ENCODE measurements at places on chromosomes 3 and 15.

DNA sequence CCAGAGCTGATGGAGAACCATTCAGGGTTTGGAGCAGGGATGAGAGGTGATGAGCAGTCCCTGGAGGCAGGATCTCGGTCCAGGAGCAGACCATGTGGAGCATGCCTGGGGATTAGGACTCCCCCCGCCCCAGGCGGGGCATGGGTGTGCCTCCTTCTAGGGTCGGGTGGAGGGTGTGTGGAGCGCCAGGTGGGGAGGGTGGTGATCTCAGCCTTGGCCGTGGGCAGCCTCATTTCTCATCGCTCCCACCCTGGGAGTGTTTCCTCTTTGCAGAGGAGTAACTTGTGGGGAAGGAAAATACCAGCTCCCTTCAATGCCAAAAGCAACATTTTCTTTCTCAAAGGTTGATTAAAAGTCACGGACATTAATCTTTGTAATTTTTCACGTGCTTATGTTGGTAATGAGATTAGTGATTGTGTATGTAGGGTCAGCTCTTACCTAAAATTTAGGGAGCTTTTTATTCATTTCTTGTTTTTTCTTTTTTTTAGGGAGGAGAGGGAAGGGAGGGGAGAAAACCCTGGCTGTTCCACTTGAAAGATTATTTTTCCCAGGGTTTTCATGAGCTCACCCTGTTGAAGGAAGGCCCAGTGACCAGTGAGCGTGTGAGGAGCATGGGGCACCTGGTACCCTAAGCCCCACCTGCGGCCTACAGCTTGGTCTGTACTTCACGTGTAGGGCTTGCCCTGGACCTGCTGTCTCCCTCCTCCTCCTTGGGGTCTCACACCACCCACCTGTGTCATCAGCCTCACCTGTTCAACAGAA is 11.0 kb downstream of the FBLN2 start:
- no peak for DNase-seq

GRCh38 chr15:65963911-65964482 is 94.7 kb downstream of the RAB11A start:
- DNase-seq, result no peak

DNA sequence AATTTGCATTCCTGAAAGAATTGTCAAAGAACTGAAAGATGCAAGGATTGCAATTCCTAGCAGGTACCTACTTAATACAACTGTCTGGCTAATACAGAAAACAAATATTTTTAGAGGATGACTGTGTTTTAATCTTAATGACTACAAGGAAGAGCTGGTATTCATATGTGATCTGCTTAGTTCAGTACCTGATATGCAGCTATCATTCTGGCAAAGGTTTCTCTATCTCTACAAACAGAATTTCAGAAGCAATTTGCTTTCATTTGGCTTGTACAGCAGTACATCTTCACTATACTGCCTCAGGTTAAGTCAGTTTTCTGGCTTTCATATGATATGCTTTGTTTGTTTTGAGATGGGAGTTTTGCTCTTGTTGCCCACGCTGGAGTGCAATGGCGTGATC is 51.3 kb downstream of the TBL1XR1 start:
- no peak for DNase-seq

DNA sequence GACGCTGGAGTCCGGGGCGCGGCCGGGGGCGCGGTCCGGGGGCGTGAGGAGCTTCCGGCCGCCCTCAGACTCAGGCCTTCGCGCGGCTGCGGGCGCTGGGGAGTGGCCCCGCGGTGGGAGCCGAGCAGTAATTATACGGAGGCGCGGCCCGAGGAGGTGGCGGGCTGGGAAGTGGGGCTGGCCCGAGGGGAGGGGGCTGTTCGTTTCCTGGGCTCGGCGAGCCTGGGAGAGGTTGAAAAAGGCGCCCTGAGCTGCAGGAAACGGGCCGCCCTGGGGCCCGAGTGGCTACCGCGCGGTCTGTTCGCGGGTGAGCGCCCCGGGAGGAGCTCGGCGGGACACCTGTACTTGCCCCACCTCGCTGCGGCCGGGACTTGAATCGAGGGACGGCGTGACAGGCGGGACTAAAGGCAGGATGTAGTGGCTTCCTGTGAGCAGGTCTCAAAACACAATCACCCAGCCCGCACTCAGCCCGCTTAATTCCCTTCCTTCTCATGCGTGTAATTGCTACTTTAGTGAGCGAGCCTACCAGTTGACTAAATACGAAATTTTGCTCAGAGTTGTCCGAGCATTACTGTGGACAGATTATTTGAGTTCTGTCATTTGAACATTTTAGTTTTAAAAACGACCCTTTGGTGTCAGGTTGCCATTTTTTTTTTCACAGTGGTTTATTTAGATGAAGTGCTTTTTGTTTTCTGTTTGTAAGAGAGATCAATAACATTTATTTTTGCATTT is 860 bp downstream of the RASA2 start:
- peak; percentile 79 for DNase-seq

GRCh38 chr3:47856669-47857068 is 53.7 kb downstream of the DHX30 start:
- no peak for DNase-seq

DNA sequence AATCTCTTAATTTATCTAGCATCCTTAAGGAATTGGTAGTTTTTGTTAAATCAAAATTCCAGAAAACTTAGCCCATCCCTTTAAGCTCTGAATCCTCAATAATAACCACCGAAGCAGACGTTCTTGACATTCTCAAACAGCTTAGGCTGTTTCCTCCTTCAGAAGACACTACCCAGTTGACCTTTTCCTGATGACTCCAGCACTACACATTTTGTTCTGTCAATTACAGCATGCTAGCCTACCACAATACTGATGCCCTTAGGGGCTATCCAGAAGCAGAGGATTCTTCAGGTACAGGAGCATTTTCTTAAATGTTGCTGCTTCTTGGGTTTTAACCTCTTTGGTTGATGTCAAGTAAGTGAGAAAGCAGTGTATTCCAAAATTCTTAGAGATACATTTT is 33.4 kb downstream of the ETV5 start:
- no peak for DNase-seq

DNA sequence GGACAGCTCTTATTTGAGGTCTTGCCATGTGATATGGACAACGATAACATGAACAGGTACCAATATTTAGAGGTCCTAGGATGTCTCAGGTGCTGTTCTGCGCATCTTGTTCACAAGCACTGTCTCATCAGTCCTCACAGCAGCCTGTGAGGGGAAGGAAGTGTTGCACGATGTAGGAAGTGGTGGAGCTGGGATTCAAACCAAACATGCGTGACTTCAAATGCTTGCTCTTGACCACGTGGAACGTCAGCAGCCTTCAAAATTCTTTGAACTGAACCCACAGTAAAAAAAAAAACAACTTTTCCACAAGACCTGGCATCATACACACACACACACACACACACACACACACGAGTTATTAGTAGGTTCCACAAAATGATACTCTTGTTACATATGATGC is 153.4 kb upstream of the SMAD3 start:
- DNase-seq, result no peak

DNA sequence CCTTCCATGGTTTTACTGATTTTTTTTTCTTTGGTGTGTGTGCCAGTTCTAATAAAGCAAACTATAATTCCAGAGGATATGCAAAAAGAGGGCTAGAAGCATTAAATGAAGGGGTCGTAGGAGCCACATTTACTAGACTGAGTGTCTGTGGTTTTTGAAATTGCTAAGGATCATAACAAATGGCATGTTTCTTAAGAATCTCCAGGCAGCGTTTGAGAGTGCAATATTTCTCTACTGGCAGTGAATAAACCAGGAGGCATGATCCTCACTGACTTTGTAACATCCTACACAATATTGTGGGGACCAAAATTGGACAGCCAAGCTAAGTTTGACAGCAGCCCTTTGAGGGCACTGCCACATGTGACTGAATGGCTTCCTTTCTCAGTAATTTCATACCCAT is 115.9 kb upstream of the CCNL1 start:
- DNase-seq, result no peak

GRCh38 chr3:194707147-194707540 is 21.5 kb downstream of the FAM43A start:
- DNase-seq, result no peak

DNA sequence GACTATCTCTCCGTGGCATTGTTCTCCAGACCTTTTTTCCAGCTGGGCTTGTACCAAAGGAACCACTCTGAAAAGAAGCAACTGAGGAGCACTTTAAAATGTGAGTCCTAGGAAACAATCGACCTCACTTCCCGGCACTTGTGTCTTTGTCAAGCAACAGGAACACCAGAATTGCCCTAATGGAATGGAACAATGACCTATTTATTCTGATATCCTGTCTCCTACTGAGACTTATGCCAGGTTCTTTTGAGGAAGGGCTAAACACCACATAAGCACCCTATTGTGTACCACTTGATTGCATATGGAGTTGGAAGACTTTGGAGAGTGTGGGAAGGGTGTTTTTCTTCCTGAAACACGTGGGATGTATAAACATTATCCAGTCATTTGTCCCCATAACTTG is 56.8 kb upstream of the TGFBR2 start:
- no peak for DNase-seq

DNA sequence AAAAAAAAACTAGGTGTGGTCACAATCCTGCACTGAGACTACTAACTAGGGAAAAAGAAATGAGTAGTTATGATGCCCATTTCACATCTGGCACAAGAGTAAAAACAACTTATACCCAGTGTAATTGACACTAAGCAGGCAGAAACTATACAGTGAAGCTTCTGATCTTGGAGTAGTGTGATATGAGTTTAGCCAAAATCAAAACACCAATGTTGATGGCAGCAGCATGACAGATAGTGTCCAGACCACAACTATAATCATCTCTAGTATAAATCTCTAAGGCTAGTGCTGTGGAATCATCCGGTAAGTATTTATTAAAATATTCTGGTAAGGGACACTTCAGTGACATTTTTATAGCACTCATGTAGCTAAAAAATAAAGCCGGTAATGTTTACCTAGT is 108.5 kb upstream of the EPHA6 start:
- DNase-seq, result no peak

DNA sequence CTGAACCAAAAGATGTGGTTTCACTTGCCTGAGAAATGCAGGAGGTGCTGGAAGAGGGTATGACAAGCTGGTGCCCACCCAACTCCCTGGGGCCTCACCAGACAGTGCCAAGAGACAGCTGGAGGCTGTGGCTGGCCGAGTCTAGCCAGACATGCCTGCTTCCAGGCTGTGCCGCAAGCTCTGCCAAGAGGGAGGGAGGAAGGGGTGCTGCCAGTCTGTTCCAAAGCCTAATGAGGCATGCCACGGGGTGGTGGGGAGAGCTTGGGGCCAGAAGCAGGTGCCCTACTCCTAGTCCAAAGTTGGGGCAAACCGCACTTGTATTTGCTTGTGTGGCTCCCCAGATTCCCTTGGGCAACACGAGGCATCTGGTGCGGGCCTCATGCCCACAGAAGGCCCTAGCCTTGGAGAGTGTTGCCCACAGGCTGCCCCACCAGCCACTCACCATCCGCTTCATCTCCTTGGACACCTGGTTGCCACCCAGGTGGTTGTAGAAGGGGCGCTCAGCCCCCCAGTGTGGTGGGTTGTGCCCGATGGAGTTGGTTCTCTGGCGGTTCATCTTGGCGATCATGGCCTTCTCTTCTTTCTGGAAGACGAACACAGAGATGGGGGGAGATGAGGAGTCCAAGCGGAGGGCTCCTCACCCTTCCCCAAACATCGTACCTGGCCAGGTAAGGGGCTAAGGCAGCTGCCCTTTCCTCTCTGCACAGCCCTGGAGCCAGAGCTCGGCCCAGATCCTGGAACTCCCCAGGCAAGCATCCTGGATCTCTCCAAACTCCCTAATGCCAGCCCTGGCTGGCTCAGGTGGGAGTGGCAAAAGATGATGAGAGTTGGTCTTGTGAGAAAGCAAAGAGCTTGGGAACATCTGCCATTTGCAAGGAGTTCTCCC is 123.4 kb downstream of the SEC22A start:
- no peak for DNase-seq

DNA sequence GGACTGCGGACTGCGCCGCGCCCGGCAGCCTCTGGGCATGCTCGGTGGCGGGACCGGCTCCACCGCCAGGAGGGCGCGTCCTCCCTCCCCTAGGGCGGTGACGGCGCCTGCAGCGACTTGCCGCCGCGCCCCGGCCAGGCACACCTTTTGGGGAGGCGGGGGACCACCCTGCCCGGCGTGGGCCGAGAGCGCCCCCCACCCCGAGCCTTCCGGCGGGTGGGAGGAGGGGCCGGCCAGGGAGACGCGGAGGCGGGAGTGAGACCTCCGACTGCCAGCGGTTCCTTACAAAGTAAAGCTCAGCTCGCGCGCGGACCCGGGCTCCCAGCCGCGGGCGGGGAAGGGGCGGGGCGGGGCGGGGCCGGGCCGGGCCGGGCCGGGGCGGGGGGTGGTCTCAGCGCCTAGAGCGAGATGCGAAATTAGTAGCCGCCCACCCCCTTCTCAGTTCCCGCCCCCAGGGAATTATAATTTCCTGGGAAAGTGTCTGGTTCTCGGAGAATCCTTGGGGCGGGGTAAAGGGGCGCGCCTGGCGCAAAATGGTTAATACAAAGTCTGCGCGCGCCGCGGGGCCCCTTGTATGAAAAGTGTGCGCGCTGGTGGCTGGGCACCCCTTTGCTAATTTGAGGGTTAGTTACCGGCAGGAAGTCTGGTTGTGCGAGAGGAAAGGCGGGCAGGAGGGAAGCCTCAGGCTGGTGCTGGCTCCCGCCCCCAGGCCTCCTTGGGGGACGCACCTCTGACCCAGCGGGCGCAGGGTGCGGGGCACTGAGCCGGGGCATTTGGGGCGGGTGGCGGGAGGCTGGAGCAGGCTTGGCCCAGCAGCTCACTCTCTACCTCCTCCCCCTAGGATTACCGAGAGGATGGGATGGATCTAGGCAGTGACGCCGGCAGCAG is 224.8 kb upstream of the IL12A start:
- no peak for DNase-seq

GRCh38 chr3:46102059-46102779 is 74.9 kb upstream of the XCR1 start:
- no peak for DNase-seq

DNA sequence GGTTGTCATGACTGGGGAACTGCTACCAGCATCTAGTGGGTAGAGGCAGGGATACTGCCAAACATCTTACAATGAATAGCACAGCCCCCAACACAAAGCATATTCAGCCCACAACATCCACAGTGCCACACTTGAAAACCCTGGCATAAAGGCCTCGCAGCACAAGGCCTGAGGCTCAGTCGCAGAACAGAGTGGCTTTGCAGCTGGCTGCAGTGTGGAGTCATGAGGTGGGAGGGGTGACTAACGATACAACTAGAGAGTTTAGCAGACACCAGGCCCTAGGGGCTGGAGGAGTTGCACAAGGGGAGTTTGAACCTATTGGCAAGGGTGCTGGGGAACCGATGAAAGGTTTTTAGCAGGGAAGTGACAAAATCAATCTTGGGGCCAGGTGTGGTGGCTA is 32.1 kb downstream of the GRK7 start:
- DNase-seq, result no peak

- no peak for DNase-seq
Observed at GRCh38 chr3:170653801-170654200, 67.9 kb upstream of the SLC7A14 start.

DNA sequence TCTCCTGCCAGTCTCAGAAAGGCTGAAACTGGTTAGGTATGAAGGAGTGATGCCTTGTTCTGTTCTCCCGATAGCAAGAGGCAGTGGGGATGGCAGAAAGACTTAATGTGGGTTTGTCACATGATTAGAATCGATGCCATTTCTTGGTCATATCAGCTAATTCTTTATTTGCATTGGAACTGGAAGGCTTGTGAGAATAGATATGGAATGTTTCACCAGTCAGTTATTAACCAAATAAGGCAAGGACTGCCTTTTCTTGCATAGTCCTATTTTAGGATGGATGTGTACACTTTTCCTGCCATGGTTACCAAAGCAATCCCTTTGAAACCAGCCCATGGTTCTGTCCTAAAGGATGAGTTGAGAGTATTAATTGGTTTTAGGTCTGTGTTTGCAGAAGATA is 33.7 kb downstream of the FILIP1L start:
- no peak for DNase-seq

All from T-helper 17 cell (primary cell).